Stimulated activated CD8-positive, alpha-beta memory T cell treated with anti-CD3 and anti-CD28 coated beads, Interleukin-4, amount 100 ng/mL, for 1 hour (primary cell): ENCODE measurements at places on chromosomes 11 and 22.

- no peak for DNase-seq
These were observed 2.0 kb downstream of the PARVB start for GRCh38 chr22:44026066-44026629.

DNA sequence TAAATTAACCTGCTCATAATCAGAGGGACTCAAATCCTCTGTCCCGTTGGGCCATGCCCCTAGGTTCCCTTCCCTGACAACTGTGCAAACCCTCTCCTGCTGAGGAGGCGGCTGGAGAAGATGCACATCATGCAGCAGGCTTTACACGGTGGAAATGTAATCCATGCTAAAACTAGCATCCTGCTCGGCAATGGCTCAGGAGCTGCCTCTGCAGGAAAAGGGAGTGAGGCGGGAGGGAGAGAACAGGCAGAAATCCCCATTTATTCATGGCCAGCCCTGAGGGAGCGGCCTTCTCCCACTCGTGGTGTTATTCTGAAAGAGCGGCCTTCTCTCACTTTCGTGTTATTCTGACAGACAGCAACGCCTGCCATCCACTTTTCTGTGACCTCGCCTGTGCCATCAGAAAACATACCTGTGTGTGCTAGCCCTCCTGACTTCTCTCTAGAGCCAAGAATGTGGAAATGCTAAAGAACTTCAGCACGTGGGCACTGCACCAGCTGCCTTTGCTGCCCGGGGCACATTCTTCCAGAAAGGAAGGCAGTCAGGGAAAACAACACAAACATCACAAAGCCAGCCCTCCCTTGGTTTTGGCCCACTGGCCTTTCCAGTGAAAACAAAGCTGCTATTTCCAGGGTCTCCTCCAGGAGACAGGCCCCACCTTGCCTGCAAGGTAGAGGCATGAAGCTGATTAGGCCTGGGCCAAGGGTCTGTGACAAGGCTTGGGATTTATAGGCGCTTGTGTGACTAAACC lies 62.9 kb upstream of the BID start:
- no peak for DNase-seq

GRCh38 chr11:122441666-122442035 lies 213.9 kb upstream of the UBASH3B start:
- DNase-seq, result no peak

- no peak for DNase-seq
These were observed 5.5 kb downstream of the B3GNT6 start for GRCh38 chr11:77039491-77040400.

DNA sequence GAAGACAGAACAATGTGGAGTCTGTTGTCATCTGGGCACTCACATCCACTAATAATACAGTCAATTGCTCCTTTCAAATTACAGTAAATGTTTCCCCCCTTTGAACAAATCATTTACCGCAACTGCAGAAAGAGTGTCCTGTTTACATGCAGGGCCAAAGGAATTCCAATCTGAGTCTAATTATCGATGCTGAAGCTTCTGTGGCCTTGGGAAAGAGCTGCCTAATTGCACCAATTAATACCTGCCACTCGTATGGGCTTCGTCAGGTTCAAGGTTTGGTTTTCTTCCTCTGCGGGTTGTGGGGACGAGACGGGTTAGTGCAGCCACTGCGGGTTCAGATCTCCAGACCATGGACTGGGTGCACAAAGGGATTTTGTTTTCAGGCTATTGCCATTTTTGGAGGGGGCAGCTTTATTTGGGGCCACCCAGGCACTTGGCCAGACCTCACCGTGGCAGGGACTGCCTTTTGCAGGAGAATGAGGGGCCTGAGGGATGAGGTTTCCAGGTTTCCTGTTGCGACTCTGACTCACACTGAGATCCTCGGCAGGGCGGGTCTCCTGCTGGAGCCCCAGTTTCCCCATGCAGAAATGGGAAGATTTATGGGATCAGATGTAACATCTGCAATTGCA lies 147.6 kb downstream of the MIAT start:
- no peak for DNase-seq

DNA sequence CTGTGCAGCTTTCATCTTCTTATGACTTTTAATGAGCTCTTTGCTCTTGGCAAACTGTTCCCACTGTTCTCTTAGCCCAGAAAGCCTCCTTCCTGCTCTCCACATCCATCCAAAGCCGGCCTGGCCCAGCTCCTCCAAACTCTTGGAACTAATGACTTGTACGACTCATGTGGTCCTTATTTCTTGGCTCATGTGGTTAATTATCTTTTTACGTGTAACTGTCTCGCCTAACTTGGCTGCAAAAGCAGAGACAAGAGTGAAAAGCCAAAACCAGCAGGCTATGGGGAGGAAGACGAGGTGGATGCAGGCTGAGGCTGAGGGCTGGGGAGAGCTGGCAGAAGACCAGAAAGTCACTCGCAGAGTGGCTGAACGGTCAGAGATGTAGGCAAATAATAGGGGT lies 5.5 kb downstream of the CSNK2A3 start:
- DNase-seq, result no peak

DNA sequence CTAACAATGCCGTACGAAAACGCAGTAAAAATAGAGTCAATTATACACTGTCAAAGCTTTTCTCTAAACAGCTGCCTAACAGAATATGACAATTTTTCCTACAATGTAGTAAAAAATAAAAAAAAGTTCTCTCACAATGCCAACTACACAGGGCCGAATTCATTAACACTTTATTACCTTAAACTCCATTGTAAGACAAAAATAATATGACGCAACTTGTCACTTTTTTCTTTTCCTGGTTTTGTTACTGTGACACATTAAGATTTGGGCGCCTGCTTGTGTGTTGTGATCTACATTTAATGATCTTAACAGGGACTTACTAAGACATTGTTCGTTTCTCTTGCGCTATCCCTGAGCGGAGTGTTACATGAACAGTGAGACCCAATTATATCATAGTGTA lies 204.1 kb downstream of the INSC start:
- no peak for DNase-seq

DNA sequence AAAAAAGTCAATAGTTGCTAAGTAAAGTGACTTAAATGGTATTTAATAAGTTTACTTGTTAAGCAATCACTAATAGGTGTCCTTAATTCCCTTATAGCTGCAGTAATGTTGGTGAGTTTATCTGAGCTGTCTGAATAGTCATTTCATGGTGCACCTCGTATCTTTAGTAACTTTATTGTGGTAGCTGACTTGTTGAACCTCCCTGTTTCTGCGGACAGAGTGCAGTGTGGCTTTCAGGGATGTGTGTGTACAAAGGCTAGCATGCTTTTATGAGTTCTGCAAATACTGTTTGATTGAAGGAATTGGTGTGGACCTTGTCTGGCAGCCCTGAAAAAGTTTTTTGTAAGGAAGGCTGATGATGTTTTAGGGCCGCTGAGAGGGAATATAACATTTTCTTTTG lies 2.6 kb downstream of the ZNRF3 start:
- DNase-seq, result no peak

- DNase-seq, result no peak
These were observed 63.6 kb upstream of the PITPNB start for GRCh38 chr22:27982630-27983180.

DNA sequence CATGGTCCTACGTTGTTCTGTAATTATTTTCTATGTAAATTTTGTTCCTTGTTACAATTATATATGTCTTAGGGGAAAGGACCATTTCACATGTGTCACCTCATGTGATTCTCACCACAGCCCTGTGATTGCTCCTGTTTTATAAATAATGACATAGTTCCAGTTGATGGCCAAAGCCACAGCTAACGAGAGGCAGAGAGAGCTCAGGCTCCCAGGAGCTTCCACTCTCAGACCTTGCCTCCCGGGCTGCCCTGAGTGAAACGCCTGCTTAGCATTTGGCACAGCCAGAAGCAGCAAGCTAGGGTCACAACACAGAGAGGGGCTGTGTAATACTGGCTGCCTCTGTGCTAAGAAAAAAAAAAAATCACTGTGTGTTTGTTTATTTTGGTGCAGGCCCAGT lies 5.9 kb downstream of the TMEM121B start:
- no peak for DNase-seq

GRCh38 chr11:128318856-128319474 lies 268.4 kb downstream of the ETS1 start:
- no peak for DNase-seq

DNA sequence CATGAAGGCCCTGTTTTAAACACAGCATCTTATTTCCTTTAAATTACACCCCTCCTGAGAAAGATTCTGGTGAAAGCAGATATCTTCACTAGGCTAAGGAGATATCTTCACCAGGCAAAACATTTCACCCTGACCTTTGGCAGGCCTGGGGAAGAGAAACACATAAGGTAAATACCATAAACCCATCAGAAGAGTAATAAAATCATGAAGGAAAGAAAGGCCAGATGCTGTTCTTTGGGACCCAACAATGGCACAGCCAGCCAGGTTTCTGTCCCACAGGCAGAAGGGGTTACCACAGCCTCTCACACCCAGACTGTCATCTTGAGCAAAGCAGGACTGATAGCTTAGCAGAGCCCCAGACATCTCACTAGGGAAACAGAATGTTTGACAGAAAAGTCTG lies 125.4 kb downstream of the CCDC34 start:
- DNase-seq, result no peak

- no peak for DNase-seq
These were observed 39.0 kb downstream of the BMAL1 start for GRCh38 chr11:13316528-13316961.

DNA sequence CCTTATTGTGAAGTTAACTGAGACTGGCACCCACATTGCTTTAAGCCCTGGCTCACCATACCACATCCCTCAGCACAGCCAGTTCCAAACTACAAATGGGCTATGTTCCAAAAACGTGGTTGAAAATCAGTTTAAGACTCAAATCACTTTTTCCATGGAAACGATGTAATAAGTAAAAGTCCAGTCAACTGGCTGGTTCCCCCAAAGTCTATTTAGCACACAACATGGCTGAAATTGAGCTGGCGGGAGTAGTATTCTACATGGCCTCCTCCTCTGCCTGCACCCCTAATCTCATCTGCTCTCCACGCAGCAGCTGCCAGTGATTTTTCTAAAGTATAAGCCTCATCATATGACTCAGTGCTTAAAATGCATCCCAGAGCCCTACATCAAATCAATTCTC lies 40.9 kb upstream of the BIRC3 start:
- DNase-seq, result no peak

- DNase-seq, result no peak
These were observed 115.5 kb upstream of the CCDC90B start for GRCh38 chr11:83401506-83402225.
